Pancreas (tissue), 10 donors: ENCODE measurements at places on chromosomes 5 and 9.
A peak's percentile ranks its signal among the peaks of the same experiment; 100 is the strongest.

- DNase-seq = no peak
- no peak overlapping the region for H3K4me3 ChIP-seq
- H3K27me3 ChIP-seq = no peaks in the 10 kb centered on the region
- no peak overlapping the region for H3K27ac ChIP-seq
- no peaks in the 10 kb centered on the region for H3K4me1 ChIP-seq
Measured at GRCh38 chr9:118148990-118149389, 444.8 kb downstream of the TLR4 start.

- no peaks in the 10 kb centered on the region for H3K36me3 ChIP-seq
- H3K4me3 ChIP-seq = no peak overlapping the region
- no peaks in the 10 kb centered on the region for H3K4me1 ChIP-seq
- H3K27ac ChIP-seq = no peak overlapping the region
- H3K27me3 ChIP-seq = no peaks in the 10 kb centered on the region
Measured at GRCh38 chr5:56301069-56301468, 67.9 kb upstream of the ANKRD55 start.

GRCh38 chr9:126148994-126149393 lies 177.6 kb upstream of the MVB12B start:
- H3K4me3 ChIP-seq = no peak overlapping the region
- H3K36me3 ChIP-seq = no peaks in the 10 kb centered on the region
- no peak for DNase-seq
- no peaks in the 10 kb centered on the region for H3K27me3 ChIP-seq
- no peak overlapping the region for H3K27ac ChIP-seq

GRCh38 chr5:1875843-1876659 lies 6.7 kb downstream of the IRX4 start:
- H3K4me3 ChIP-seq = no peak overlapping the region
- peaks cover 50% of the 10 kb centered on the region for H3K27me3 ChIP-seq
- no peak overlapping the region for H3K27ac ChIP-seq
- peaks cover 5% of the 10 kb centered on the region for H3K4me1 ChIP-seq

DNA sequence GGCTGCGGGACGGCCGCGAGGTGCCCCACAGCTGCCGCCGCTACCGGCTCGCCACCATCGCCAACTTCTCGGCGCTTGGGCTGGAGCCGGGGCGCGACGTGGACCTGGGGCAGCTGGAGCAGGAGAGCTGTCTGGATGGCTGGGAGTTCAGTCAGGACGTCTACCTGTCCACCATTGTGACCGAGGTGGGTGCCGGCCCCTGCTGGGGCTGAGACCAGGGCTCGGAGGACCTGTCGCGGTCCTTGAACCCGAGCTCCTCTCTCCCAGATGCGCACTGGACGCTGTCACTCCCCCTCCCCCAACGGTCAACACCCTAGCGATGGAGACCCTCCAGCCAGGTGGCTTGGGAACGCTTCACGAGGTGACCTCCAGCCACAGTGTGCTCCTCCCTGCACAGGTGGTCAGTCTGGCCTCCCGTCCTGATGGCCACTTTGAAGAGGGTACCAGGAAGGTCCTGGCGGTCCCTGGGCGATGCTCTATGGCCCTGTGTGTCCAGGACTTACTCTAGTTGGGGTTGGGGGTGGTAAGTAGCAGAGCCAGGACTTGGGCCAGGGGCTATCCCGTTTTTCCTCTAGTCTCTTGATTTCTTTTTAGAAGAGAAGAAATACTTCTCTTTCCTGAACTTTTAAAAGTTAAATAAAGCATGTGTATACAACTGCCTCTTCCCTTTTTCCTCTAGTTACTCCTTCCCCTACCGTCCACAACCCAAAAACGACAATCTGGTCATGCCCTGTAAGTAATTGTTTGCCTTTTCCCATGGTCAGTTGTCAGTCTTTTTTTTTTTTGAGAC lies 866 bp downstream of the SLC22A5 start:
- DNase-seq = peak; percentile 53
- no peaks in the 10 kb centered on the region for H3K27me3 ChIP-seq
- H3K4me1 ChIP-seq = no peaks in the 10 kb centered on the region
- peak overlapping the region; percentile 91 for H3K27ac ChIP-seq
- no peaks in the 10 kb centered on the region for H3K36me3 ChIP-seq
- peak overlapping the region; percentile 71 for H3K4me3 ChIP-seq

DNA sequence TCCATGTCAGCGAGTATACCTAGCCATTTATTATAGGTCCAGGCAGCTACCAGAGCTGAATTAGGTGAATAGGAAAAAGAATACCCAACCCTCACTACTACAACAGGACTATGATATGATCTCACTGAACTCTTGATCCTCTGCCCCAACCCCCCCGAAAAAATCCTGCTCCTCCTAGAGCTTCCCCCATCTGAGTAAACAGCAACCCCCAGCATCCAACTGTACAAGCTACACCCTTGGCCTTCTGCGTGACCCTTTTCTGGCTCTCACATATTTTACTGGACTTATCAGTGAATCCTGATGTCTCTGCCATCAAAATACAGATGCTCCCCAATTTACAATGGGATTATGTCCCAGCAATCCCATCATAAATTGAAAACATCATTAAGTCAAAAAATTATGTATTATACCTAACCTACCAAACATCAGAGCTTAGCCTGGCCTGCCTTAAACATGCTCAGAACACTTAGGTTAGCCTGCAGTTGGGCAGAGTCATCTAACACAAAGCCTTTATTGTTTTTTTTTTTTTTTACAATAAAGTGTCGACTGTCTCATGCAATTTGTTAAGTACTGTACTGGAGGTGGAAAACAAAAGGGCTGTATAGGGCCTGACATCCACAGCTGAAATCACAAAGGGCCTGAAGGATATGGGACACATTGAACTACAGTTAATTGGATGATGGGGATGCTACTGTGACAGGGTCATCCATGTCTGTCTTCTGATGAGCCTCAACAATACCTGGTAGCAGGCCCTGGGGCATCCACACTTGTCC lies 128.9 kb upstream of the ERCC6L2 start:
- H3K27ac ChIP-seq = no peak overlapping the region
- DNase-seq = no peak
- no peak overlapping the region for H3K4me3 ChIP-seq
- no peaks in the 10 kb centered on the region for H3K36me3 ChIP-seq
- no peaks in the 10 kb centered on the region for H3K27me3 ChIP-seq

GRCh38 chr5:72587661-72588308 lies 80.6 kb upstream of the ZNF366 start:
- no peaks in the 10 kb centered on the region for H3K36me3 ChIP-seq
- no peak overlapping the region for H3K4me3 ChIP-seq
- H3K4me1 ChIP-seq = no peaks in the 10 kb centered on the region

- peaks cover 5% of the 10 kb centered on the region for H3K4me1 ChIP-seq
- H3K27me3 ChIP-seq = no peaks in the 10 kb centered on the region
- H3K4me3 ChIP-seq = no peak overlapping the region
- DNase-seq = peak; percentile 67
Measured at GRCh38 chr9:137670391-137671195, 51.8 kb downstream of the EHMT1 start.

- peaks cover 4% of the 10 kb centered on the region for H3K4me1 ChIP-seq
- no peaks in the 10 kb centered on the region for H3K27me3 ChIP-seq
- H3K4me3 ChIP-seq = no peak overlapping the region
- peak; percentile 38 for DNase-seq
- H3K36me3 ChIP-seq = no peaks in the 10 kb centered on the region
- no peak overlapping the region for H3K27ac ChIP-seq
Measured at GRCh38 chr5:126780165-126780827, 3.4 kb downstream of the LMNB1 start.

DNA sequence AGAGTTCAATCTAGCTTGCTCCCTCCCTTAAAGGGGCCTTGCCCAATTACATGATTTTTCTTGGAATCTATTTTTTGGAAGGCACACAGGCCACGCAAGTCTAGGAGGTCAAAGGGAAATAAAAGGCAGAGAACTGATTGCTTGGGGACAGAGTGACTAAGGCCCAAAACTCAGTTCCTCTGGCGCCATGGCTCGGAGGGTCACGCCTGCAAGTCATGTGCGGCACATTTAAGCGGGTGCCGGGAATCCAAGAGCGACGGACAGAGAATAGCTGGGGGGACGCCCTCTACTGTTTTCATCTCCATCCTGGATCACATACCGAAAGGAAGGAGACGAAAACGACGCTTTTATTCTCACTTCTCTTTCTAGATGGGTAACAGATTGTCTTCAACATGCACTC lies 78.6 kb downstream of the FREM1 start:
- no peaks in the 10 kb centered on the region for H3K4me1 ChIP-seq
- DNase-seq = no peak
- H3K4me3 ChIP-seq = no peak overlapping the region
- no peaks in the 10 kb centered on the region for H3K27me3 ChIP-seq

DNA sequence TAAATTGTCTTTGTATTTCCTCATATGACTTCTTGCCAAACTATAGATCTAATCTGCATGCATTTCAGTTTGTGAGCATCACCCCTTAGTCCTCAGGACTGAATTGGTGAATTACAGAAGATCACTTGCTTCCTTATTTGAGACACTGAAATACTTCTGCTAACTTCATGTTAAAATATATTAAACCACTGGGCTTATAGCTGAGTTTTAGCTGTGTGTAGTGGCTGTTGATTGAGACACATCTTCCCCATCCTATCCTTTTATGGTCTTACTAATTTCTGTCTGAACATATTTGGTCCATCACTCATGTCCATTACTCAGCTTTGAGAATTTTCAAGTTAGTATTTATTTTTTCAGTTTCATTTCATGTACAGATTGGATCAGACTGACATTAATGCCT lies 295.9 kb downstream of the PSAT1 start:
- H3K27ac ChIP-seq = no peak overlapping the region
- no peaks in the 10 kb centered on the region for H3K4me1 ChIP-seq
- no peak overlapping the region for H3K4me3 ChIP-seq
- DNase-seq = no peak
- H3K27me3 ChIP-seq = no peaks in the 10 kb centered on the region
- H3K36me3 ChIP-seq = no peaks in the 10 kb centered on the region

GRCh38 chr9:121592265-121592664 lies 59.2 kb upstream of the DAB2IP start:
- no peaks in the 10 kb centered on the region for H3K4me1 ChIP-seq
- DNase-seq = no peak
- no peaks in the 10 kb centered on the region for H3K27me3 ChIP-seq
- H3K36me3 ChIP-seq = no peaks in the 10 kb centered on the region
- H3K4me3 ChIP-seq = no peak overlapping the region

GRCh38 chr5:82446809-82447208 lies 168.7 kb upstream of the RPS23 start:
- H3K27me3 ChIP-seq = no peaks in the 10 kb centered on the region
- H3K4me1 ChIP-seq = no peaks in the 10 kb centered on the region
- H3K36me3 ChIP-seq = no peaks in the 10 kb centered on the region
- no peak for DNase-seq

DNA sequence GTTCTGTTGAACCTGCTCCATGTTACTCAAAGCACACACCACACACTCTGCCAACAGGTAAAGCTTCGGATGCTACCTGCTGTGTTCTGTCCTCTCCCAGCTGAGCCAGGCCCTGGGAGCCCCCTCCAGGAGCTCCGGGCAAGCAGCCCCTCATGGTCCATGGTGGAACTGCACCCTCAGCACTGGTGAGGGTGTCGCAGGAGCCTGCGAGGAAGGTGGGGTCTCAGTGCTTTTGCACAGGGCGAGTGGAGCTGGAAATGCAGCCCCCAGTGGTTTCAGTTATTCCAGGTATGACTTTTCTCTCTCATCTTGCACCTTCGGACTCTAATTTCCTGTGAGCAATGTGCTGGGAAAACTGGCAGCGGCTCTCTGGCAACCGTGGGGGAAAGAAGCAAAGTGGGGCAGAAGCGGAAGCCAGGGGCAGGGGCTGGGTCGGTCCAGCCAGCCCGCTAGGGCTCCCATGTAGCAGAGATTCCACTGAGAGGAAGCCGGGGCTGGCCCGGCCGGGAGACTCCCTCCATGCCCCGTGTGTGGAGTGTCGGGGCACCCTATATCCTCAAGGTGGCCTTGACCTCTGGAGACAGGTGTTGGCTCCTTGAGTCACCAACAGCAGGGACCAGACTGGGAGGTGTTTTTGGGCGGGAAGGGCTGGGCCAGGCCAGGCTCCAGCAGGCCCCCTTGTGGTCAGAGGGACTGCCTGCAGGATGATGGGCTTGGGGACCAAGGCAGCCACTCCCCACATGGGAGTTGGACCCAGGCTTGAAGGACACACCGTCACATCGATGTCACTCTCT lies 75.6 kb upstream of the PRSS3 start:
- no peak overlapping the region for H3K4me3 ChIP-seq
- H3K27ac ChIP-seq = no peak overlapping the region
- no peaks in the 10 kb centered on the region for H3K27me3 ChIP-seq
- H3K36me3 ChIP-seq = no peaks in the 10 kb centered on the region
- no peaks in the 10 kb centered on the region for H3K4me1 ChIP-seq

DNA sequence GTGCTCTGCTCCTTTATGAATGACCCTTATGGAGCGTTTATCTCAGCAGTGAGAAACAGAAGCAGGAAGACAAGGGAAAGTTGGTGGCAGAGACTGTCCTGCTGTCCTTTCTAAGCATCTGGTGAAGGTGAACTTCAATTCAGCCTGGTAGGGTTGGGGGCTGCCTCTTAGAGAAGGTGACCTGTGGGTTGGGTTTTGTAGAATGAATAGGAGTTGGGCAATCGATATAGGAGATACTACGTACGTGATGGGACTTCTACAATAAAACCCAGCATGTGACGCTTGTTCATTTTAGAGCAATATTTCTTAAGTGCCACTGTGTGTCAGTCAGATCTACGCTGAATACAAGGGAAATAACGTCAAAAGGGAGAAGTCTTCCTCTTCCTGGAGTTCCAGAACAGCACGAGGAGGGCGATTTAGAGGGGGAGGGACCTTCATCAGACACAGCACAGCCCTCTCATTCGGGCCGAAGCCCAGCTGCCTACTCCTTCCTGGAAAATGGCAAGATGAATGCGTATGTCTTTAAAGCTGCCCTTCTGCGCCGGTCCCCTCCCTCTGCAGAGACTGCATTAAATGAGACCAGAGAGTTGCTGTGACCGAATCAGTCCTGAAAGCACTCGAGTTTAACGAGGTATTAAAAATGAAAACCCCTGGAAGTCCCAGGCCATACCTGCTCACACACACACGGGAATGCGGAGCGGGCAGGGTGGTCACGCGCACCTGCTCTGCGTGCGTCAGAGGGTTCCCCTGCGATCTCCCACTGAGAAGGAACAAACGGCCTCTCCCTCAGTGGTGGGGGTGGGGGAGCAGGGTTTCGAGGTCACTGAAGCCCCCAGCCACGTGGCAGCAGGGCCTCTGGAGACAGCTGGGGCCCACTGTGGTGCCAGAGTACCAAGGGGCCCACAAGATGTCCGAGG lies 85.3 kb upstream of the SARDH start:
- no peaks in the 10 kb centered on the region for H3K4me1 ChIP-seq
- H3K4me3 ChIP-seq = no peak overlapping the region
- DNase-seq = no peak
- H3K27me3 ChIP-seq = no peaks in the 10 kb centered on the region
